ENCODE measurements at places on chromosomes 5 and 9.

- no peak for DNase-seq
These were observed 20.3 kb upstream of the RNF180 start for GRCh38 chr5:64145216-64145895.

- DNase-seq: no peak
These were observed 47.9 kb downstream of the TMEM252 start for GRCh38 chr9:68492806-68493205.

GRCh38 chr9:114954956-114955582, 24.7 kb upstream of the TNFSF8 start:
- no peak for DNase-seq

DNA sequence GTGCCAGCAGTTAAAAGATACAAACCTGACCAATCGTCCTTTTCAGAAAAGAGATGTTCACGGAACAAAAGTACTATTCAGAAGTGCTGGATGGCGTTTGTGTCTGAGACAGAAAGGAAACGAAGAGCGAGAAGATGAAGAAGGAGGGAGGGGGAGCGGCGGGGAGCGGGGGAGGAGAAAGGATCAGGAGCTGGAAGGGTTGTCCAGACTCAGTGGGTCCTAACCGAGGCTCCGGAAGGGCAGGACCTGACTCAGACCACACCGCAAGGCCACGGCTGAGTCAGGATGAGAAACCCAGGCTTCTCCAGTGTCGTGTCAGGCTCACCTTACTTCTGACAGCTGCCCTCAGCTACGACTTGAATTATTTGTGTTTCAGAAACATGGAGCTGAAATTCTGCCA, 46.2 kb downstream of the PAX5 start:
- DNase-seq: no peak

DNA sequence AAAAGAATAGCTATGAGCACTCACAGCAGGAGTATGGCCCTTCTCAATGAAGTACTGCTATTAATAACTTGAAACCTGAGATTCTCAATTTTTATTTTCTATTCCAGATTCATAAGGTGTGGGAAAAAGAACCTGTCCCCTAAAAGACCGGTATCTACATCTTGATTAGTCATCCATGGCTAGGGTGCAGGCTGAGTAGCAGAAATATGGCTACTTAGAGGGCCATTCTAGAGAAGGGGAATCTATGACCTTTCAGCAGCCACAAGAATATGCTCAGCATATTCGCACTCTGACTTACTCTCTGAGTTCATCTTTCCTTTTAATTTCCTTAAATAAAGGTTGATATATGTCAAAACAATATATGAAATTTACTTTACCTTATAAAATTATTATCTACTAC, 27.7 kb downstream of the WDR36 start:
- DNase-seq: no peak

GRCh38 chr5:135011355-135012032, 22.5 kb downstream of the PITX1 start:
- DNase-seq: no peak

- no peak for DNase-seq
These were observed 16.0 kb downstream of the ZNF462 start for GRCh38 chr9:106878934-106879333.

- no peak for DNase-seq
These were observed 44.9 kb downstream of the NKD2 start for GRCh38 chr5:1053391-1054017.

Measured in stimulated activated CD8-positive, alpha-beta memory T cell treated with anti-CD3 and anti-CD28 coated beads, Interleukin-4, amount 100 ng/mL, for 4 hours (primary cell).